ENCODE measurements at places on chromosomes 2 and 18. TPM values are rescaled to one million over a fixed set of nuclear protein-coding genes. Genes with fewer than 3 reads are reported as not detected.

GRP gene
- not detected for total RNA-seq

PROC gene
- total RNA-seq: not detected

STARD6 gene
- not detected for total RNA-seq

FSHR gene
- not detected for total RNA-seq

CHRND gene
- total RNA-seq: not detected

LYPD6B gene
- total RNA-seq: not detected

CENPA gene
- total RNA-seq: 2.9 TPM

MALL gene
- 10.2 TPM for total RNA-seq

LOXL3 gene
- total RNA-seq: 62.8 TPM

GATA6 gene
- total RNA-seq: 51.6 TPM

Data from smooth muscle cell of the coronary artery (primary cell).